ENCODE measurements at places on chromosomes 5 and 9.

DNA sequence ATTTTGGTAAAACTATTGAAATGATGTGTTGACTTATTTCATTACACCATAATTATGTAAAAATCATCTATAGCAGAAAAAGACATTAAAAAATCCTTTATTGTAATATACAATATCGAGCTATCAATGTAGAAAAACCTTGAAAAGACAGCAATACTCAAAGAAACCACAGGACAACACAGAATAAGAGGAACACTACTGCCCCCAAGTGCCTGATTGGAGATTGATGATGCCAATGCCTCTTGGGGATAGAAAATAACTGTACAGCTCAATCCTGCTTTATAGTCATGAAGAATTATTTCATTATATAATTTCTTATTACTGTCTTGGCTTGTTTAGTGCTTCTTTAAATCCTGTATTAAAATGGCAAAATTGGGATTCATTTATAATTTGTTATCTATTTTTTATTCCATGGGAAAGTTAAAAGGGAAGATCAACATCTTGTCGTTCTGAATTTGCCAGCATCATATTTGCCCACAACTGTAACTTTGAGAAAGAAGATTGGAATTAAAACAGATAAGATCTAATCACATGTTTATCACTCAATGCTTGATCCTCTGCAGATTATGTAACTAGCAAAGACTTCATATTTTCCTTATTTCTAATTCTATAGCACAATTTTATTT lies 337.5 kb downstream of the CDH9 start:
- no peak for DNase-seq

DNA sequence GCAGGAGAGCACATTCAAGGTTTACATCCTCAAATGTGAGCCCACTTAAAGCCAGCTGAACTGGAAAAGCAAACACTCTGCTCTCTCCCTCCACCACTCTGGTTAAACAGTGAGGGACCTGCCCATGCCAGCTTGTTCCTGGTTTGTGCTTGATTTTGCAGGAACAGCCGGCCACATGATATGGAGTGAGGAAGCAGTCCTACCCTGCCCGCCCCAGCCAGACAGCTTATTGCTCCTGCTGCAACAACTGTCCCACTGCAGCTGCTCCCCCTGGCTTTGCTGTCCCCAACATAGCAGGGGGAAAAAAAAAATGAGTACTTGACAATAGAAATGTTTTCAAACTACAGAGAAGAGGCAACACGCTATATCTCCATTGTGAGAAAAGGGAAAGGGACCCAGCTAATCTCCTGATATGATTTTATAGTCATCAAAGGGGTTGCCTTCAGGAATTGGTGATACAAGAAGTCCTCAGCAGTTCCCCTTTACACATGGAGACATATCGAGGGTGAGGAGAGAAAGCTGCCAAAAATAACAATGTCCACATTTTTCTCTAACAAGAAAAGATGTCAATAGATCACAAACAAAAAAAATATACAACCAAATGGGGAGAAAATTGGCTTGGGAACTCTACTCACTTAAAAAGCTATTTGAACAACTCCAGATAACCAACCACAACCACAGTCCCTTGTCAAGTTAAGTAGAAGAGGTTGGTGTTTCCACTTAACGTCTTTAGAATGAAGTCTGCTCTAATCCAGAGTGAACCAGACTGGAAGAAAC lies 4.6 kb downstream of the MYO10 start:
- DNase-seq: no peak

GRCh38 chr9:121196389-121196788 lies 5.3 kb downstream of the RAB14 start:
- DNase-seq: no peak

DNA sequence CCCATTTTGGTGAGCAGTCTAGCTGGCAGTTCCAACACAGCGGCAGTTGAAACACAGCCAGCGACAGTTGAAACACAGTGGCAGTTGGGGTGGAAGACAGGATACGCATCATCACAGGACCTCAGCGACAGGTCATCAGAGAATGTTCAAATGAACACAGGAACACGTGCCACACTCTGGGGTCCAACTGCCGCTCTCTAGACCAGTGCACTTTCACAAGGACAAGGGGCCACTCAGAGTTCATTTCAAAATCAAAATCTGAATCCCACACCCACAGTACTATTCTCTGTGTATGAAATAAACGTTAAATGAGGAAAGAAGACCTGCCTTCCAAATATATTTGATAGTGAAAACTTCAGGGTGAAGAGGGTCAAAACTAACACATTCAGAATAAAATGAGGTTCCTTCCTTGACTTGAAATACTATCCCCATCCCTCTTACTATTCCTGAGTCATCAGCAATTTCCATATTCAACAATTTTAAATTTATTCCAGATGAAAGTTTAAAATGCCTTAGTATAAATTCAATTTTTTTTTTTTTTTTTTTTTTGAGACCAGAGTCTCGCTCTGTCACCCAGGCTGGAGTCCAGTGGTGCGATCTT lies 53.0 kb upstream of the SIMC1 start:
- DNase-seq: no peak

DNA sequence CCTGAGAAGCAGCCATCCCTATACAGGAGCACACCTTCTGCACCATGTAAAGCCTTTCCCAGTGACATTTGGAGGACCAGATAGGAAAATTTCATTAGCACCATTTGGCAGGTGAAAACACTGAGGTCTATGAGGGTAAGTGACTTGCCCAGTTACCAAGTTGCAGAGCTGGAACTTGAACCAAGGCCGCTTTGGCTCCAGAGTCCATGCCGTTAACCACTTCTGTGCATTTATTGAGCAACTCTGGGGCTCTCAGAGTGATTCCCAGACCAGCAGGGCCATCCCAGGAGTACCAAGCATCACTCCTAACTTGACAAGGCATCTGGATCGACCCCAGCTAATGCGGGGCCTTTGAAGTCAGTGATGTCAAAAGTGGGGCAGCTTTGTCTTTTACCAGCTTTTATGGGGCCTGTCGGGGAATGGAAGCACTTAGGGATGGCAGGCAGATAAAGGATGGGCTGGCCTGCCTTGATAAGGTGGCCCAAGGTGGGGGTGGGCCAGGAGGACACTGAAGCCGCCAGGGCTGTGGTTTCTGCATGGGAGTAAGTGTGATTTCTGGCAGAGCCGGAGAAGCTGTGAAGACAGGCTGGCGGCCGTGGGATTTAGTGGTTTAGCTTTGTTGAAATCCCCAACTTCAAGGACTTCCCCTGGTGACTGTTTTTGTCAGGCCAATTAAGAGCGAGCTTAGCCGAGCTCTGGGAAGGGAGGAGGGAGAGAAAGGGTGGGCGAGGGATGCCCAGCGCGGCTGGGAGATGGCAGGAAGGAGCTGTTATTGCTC lies 127.3 kb downstream of the MACROH2A1 start:
- peak; percentile 13 for DNase-seq

GRCh38 chr5:51185850-51186329 lies 197.4 kb upstream of the ISL1 start:
- DNase-seq: no peak

GRCh38 chr5:177296581-177296980 lies 6.9 kb downstream of the RAB24 start:
- DNase-seq: no peak

Measured in skin of body (tissue), 3 donors.